ENCODE measurements at places on chromosomes 5 and 9.

DNA sequence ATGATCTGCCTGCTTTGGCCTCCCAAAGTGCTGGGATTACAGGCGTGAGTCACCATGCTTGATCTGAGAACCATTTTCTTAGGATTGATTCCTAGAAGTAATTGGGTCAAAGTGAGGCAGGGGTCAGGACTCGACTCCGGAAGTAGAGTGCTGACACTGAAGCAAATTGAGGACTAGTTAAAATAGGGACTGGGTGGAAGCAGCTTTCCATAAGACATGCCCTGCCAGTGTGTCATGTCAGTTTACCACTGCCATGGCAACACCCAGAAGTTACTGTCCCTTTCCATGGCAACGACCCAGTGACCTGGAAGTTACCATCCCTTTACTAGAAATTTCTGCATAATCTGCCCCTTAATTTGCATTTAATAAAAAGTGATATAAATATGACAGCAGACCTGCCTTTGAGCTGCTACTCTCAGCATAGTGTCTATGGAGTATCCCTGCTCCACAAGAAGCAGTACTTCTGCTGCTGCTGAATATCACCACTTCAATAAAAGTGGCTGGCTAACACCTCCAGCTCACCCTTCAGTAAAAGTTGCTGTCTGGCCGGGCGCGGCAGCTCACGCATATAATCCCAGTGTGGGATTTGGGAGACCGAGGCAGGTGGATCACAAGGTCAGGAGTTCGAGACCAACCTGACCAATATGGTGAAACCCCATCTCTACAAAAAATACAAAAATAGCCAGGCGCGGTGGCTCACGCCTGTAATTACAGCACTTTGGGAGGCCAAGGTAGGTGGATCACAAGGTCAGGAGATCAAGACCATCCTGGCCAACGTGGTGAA is 47.8 kb upstream of the JADE2 start:
- DNase-seq, result no peak

DNA sequence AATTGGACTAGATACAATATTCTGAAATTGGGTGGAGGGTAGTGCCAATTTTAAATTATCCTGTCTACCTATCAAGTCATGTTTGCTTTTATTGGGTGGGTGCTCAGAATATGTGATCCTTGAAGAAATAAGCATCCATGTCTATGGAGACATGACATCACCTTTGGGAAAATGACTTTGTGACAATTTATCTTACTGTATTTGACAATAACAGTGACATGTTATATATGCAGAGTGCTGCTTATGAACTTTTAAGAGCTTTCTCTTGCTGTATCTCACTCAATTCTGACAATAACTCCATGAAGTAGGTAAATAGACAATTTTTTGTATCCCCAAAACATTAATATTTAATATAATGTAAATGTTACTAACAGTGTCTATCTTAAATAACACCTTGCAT is 15.1 kb upstream of the ACTBL2 start:
- DNase-seq, result no peak

- DNase-seq, result no peak
These were observed 40.5 kb upstream of the CTSL start for GRCh38 chr9:87685441-87685840.

DNA sequence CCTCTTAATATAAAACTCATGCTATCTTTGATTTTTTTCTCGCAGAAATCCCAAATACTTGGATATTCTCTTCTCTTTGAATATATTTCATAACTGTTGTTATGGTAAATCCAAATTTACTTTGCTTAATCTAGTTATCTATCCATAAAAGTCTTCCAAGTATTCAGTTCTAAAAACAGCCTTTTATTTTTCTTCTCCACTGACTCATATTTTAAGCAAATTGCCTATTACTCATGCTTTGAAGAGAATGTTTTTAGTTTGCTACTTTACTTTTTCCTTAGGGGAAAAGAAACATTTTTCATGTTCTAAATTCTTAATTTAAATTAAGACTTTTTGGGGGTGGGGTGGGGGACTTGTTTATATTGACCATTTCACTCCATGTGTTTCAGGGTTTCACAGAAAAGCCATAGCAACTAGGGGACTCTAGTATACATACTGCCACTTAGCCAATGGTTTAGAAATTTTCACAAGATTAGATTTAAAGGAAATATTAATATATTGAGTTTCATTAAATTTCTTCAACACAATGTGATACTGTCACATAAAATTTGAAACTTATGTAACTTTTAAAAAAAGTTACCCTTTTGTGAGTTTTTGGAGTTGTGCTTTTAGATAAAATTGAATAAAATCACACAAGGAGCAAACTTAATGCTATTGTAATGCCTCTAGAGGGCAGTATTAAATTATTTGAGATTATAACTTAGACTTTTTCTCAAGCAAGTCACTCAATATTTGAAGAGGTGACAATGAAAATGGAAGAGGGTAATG is 545.8 kb upstream of the ARRDC3 start:
- DNase-seq, result no peak

- DNase-seq, result no peak
These were observed 181.0 kb upstream of the PITX1 start for GRCh38 chr5:135214897-135215616.

GRCh38 chr5:79490323-79490936 is 23.5 kb downstream of the HOMER1 start:
- DNase-seq, result no peak

All from AG04450 (cell line).